ENCODE measurements at places on chromosomes 3 and 15. TPM values are rescaled to one million over a fixed set of nuclear protein-coding genes. Genes with fewer than 3 reads are reported as not detected.

SCAMP5 gene
- total RNA-seq = 17.9 TPM

GABRR3 gene
- not detected for total RNA-seq

ERICH6 gene
- not detected for total RNA-seq

DNA sequence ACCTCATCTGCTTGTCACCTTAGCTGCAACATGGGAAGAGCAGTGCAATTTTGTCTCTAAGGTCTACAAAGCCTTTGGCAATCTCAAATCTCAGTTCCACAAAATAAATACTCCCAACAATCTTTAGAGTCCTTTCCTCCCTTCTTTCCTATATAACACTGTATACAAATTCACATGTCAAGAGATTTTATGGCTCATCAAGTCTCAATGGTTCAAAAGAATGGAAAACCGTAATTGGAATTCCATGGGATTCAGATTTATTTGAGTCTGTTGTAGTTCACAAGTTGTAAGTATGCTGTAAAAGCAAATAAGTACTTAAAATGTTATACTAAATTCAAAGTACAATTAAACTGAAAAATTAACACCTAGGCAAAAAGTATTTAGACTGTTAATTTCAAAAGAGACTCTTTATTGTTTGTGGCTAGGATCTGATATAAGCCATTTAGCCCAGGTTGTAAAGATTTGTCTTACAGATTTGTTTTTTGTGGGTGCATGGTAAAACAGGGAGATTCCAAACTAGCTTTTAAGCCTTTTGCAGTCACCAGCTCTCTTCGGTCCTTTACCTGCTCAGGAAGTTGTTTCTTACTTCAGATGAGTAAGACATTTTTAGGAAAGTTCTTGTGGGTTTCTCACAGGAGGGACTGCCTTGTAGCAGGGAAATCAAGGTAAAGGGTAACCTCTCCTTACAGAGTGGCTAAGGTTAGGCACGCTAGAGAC lies 50.1 kb downstream of the CMSS1 start:
- no peak for DNase-seq

DNA sequence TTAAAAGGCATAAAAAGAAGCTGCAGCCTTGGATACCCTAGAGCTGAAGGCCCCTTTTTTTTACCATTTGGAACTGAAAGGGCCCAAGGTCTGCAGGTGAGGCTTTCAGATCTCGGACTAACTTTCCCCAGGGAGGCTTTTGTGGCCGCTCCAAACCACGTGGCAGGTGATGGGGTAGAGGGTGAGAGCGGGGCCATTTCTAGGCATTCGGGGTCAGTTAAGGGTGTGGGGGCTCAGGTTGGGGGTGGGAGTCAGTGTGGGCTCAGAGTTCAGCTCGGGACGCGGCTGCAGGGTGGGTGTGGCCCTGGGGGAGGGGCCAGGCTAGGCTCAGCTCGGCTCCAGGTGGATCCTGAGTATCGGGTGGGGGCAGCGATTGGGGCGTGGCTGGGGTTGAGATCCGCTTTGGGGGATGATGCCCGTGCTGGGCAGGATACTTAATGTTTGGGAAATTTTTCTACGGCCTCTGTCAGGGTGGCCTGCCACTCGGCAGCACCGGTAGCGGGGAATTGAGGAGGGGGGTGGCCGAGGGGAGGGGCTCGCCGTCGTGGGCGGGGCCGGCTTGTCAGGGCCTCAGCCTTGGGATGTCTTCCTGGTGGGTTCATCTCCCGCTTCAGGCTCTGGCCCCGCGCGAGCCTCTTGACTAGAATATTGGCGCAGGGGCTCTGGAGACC lies 2.5 kb downstream of the KLF13 start:
- DNase-seq = no peak

GRCh38 chr15:36358094-36358493 lies 221.3 kb upstream of the CDIN1 start:
- DNase-seq = peak; percentile 36

Measured in PC-9 (cell line).